Hippocampal formation (tissue), 2 donors: ENCODE measurements at places on chromosomes 7 and 10.
A peak's percentile ranks its signal among the peaks of the same experiment; 100 is the strongest.

GRCh38 chr10:22685926-22686325, 28.5 kb downstream of the PIP4K2A start:
- DNase-seq, result no peak

GRCh38 chr7:24601600-24601999, 28.3 kb downstream of the PALS2 start:
- DNase-seq, result no peak

DNA sequence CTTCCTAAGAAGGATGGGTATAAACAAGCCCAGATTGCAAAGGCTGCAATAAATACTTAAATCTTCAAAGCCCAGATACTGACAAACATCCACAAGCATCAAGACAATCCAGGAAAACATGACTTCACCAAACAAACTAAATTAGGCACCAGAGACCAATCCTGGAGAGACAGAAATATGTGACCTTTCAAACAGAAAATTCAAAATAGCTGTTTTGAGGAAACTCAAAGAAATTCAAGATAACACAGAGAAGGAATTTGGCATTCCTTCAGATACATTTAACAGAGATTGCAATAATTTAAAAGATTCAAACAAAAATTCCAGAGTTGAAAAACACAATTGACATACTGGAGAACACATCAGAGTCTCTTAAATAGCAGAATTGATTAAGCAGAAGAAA, 23.0 kb downstream of the GSDME start:
- DNase-seq, result no peak

DNA sequence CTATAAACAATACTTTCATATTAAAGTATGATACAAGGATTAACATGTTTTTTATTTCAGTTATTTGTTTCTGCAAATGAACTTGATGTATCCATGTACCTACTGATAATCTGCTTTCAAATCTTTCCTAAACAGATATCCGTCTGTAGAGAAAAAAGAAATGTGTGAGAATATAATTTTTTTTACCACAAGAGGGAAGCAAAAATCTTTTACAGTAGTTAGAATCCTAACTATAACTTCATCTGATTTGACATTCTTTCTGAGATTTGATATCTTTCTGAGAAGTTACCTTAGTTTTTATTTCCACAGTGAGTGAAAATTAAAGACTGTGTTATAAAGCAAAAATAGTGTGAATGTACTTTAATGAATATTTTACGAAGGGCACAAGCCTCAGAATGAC, 203.9 kb upstream of the PCLO start:
- DNase-seq, result no peak

GRCh38 chr10:103645141-103646054, 151.9 kb downstream of the NEURL1 start:
- peak; percentile 68 for DNase-seq

DNA sequence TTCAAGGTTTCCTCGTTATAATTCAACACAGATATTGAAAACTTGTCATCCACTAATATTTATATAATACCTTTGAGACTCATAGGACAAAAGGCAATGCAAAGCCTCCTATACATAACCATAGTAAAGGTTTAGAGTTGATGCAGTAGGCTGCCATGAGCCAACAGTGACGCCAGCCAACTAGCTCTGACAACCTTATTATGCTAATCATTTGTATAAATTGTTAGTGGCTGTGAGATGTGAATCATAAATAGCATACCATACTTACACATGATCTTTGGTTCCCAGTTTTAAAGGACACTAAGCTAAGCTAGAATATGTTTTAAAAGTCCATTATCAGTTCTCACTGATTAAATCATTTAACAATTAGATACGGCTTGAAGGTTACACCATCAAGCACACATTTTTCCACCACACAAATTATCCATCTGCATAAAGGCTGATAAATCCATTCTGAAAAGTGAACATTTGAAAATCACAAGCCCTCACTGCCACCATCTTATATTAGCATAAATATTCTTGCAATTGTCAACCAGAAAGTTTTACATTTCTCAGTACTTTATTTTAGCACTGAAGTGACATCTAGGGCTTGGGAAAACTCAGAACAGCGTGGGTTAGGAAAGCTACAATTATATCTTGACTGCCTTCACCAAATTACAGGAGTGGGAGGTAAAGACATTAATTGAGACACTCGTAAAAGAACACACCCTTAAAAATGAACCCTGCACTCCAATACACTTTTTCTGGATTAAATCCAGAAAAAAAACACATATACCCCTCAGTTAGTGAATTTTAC, 30.7 kb downstream of the COA1 start:
- DNase-seq, result no peak

- DNase-seq, result no peak
These were observed 1.9 kb upstream of the CCL24 start for GRCh38 chr7:75815418-75816064.

- peak; percentile 58 for DNase-seq
These were observed 30.0 kb downstream of the NET1 start for GRCh38 chr10:5442065-5442989.

- DNase-seq, result no peak
These were observed 117.6 kb downstream of the SEM1 start for GRCh38 chr7:96591900-96592676.

- no peak for DNase-seq
These were observed 25.7 kb upstream of the LMBR1 start for GRCh38 chr7:156918635-156919034.

DNA sequence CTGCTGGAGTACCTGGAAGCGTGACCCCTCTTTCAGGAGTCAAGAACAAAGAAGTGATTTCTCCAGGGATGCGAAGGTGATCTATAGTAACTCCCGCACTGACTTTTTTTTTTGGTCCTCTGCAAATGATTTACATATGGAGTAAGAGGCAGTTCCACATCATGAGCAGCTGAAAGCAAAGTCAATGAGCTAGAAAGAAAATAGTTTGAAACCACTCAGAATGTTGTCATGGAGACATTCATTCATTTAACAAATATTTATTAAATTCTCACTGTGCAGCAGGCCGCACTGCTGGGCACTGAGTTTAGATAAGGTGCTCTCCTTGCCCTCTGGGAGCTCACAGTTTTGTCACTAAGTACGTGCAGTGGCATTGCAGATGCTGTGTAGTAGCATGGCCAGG, 206.7 kb downstream of the CAMK1D start:
- DNase-seq, result no peak

DNA sequence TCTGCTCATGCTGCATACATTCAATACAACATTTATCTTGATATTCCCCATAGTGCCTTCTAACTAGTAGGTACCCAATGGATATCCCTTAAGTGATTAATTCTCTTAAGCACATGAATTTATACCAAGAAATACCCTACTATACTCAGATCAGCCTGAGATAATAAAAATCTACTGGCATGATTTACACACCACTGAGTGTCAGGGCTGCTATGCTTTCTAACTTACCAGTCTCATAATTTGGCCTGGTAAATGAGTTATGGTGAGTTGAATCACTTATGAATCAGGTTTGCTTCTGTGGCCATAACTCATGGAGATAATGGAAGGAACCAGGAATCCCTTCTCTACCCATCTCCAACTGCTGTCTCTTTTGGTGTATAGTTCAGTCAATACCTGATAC, 122.8 kb downstream of the THSD7A start:
- DNase-seq, result no peak

GRCh38 chr7:132337450-132338080, 238.7 kb downstream of the PLXNA4 start:
- DNase-seq, result no peak

- peak; percentile 8 for DNase-seq
These were observed 25.5 kb downstream of the NYAP1 start for GRCh38 chr7:100509231-100509630.

DNA sequence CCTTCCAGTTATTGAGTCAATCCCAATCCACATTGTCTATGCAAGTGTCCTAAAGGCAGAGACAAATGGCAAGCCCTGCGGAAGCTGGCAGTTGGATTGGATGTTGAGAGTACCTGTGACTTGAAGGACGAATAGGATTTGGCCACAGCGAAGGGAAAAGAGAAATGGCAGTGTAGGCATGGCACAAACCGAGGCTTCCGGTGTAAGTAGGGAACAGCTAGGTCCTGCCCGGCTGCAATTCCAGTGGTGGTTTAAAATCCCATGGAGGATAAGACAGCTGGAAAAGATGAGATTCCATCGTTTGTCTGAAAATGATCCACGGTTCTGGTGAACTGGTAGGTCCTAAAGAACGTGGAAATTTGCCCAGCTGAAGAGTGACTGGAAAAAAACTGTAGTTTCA, 296.2 kb downstream of the TCERG1L start:
- no peak for DNase-seq

- no peak for DNase-seq
These were observed 93.1 kb downstream of the CARD11 start for GRCh38 chr7:2950578-2950977.

DNA sequence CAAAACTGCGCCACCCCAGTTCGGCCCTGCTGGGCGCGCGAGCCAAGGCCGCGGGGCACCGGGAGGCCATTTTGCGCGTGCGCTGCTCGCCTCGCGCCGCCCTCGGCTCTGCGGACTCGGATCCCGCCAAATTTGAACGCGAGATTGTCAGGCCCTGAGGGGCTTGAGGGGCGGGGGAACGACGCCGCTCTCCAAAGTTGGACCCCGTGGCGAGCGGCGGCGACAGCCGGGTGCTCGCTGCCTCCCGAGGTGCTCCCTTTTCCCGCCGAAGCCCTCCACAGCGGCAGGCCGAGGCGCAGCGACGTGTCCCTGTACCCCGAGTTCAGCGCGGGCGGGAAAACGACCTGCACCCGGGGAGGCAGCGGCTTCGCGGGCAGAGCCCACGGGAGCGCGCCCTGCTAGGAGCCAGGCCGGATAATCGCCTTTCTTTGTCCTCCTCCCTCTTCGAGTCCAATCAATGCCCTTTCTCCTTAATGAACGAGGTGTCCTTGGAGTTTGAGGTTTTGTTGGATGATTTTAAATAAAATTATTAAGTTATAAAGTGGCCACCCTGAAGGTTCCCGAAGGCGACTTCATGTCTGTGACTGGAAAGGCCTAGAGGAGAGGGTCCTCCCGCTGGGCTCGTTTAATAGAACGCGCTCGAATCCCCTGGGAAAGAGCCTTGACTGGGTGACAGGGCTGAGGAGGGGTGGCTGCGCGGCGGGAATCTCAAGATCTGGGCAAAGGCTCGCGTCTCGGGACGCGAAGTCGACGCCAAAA, 10.7 kb upstream of the SPAG6 start:
- DNase-seq, result no peak

DNA sequence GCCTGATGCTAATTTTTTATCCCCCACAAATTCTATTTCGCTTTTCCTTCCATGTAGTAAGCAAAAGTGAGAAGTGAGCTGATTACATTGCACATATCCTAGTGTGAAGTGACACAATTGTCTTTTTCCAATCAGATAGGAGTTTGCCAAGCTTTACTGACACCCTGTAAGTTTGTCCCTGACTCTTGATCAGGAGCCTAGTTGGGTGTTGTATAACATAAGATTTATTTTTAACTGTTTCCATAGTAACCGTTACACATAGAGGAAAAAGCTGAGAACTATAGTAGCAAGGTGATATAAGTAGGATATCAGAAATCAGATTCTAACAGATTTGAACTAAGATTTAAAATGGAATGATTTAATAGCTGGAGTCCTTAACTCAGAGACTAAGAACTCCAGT, 31.2 kb downstream of the EXOC4 start:
- no peak for DNase-seq

DNA sequence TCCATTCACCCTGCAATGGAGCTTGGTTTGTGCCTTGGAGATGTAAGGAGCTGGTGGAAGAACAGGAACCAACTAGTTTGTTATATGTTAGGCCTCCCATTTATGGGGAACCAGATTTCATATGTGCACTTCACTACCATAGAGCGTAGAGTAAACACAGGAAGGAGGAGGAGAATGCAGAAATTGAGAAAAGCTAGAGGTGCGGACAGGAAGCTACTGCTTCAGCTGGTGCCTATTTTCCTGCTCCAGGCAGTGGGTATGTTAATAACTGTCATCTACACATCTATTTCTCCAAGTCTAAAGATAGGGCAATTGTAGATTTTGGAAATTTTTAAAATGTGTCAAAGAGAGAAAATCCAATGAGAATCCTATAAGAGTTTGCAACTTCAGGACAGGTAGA, 482.2 kb downstream of the PLXDC2 start:
- no peak for DNase-seq

- no peak for DNase-seq
These were observed 21.8 kb upstream of the GOLGA7B start for GRCh38 chr10:97827702-97828291.

DNA sequence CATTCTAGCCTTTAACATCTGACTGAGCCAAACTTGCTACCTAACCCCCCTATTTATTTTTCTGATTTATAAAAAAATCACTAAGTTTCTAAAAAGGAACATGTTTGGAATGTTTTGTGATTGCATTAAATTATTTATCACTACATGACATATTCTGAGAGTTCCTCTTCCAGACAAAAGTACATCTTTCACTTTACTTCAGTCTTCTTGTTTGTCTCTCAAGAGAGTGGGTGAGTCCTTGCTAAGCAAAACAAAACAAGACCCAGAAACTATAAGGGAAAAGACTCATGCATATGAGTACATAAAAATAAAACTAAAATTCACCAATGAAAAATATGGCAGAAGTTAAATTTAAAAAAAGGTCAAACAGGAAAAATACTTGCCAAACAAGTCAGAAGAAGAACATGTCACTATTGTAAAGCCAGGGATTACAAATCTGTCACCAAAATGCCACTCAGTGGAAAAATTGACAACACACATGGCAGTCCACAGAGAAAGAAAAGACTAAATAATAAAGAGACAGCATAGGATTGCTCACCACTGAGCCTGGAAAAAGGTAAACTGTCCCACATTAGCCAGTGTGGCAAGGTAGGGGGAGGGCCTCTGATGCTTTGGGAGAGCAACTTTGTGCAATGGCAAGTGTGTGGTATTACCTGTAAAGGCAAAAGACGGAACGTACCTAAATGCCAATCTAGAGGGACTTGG, 166.7 kb upstream of the ZNF32 start:
- no peak for DNase-seq

GRCh38 chr7:143455491-143455890, 12.2 kb downstream of the TAS2R60 start:
- no peak for DNase-seq

DNA sequence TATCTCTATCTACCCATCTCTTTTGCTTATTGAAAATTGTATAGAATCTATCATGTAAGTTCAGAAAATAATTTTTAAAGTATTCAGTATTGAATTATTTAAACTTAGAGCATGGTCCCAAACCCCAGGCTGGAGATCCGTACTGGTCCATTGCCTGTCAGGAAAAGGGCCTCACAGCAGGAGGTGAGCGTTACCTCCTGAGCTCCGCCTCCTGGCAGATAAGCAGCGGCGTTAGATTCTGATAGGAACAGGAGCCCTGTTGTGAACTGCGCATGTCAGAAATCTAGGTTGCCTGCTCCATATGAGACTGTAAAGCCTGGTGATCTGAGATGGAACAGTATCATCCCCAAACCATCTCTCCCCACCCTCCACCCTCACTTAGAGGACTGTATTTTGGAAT, 266.0 kb upstream of the CNTNAP2 start:
- DNase-seq, result no peak

- DNase-seq, result no peak
These were observed 36.1 kb upstream of the MDFIC start for GRCh38 chr7:114885836-114886235.

- no peak for DNase-seq
These were observed 8.3 kb upstream of the ATP6V0E2 start for GRCh38 chr7:149865437-149865836.

- DNase-seq, result peak; percentile 33
These were observed 302.9 kb upstream of the PODXL start for GRCh38 chr7:131859147-131859821.

GRCh38 chr10:11286261-11286852, 268.7 kb downstream of the CELF2 start:
- no peak for DNase-seq
